ENCODE measurements at places on chromosomes 7 and 10.

DNA sequence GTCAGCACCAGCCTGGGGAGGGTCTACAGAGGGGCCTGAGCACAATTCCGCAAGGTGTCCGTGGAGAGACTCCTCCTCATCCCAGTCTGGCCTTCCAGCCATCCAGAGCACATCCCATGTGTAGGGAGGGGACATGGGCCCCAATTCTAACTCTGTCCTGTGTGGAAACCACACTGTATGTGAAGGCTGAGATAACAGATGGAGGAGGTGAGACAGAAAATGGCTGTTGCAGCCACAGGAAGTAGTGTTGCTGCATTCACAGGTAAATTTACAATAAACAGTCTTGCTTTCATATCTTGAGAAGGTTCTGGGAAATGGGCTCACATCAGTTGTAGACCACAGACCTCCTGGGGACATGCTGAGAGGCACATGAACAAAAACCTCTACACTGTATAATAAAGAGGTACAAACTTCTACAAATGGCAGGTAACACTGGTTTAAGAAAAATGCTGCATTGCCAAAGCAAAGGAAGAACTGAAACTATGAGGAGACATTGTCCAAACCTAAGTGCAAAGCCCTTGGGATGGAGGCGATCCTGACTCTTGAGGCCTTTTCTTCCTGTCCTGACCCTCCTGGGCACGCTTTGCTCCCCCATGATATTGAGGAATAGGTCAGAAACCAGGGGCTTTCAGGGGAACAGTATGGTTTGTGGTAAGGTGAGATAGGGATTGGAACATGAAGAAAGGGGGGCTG, 21.6 kb upstream of the GIMAP2 start:
- H3K4me3 ChIP-seq, result no peak overlapping the region
- H3K27me3 ChIP-seq, result no peaks in the 10 kb centered on the region
- H3K4me1 ChIP-seq, result peaks cover 77% of the 10 kb centered on the region
- no peak for DNase-seq
- H3K27ac ChIP-seq, result peak overlapping the region; percentile 99
- H3K36me3 ChIP-seq, result peaks cover 9% of the 10 kb centered on the region

GRCh38 chr10:122949296-122949695, 4.7 kb downstream of the C10orf88 start:
- peaks cover 50% of the 10 kb centered on the region for H3K36me3 ChIP-seq
- H3K4me3 ChIP-seq, result no peak overlapping the region
- peaks cover 3% of the 10 kb centered on the region for H3K27me3 ChIP-seq
- no peak for DNase-seq
- H3K4me1 ChIP-seq, result peaks cover 21% of the 10 kb centered on the region
- no peak overlapping the region for H3K27ac ChIP-seq

GRCh38 chr10:22676435-22676834, 37.9 kb downstream of the PIP4K2A start:
- no peaks in the 10 kb centered on the region for H3K27me3 ChIP-seq
- H3K36me3 ChIP-seq, result peaks cover 8% of the 10 kb centered on the region
- peaks cover 92% of the 10 kb centered on the region for H3K4me1 ChIP-seq
- no peak for DNase-seq
- peak overlapping the region; percentile 71 for H3K27ac ChIP-seq
- no peak overlapping the region for H3K4me3 ChIP-seq

DNA sequence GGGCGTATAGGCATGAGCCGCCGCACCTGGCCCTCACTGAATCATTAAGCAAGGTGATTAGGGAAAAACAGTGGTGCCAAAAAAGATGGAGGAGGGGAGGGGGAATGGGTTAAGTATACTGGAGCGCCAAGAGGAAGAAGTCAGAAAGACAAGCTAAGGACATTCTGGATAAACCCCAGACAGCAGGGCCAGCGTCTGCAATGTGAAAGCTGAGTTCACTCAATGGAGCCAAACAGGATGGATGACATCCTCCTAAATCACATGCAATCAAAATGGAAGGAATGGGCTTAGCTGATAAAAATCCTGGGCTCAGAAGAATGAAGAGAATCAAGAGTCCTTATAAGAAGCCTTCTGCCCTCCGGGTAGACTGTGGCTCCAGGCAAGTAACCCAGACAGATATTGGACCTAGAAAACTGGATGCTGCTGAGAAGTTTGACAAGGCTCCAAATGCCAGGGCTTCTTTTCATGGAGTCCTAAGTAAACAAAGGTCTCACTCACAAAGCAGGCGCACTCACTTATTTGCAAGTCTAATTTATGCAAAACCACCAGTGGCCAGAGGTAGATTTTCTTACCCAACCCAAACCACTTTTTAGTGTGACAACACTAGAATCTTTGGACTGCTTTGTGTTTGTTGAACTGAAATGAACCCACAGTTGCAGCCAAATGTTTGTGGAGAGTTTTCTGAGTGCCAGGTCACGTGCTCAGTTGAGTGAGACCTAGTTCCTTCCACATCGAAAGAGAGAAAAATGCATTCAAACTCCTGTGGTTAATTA, 519.1 kb upstream of the AUTS2 start:
- H3K27me3 ChIP-seq, result no peaks in the 10 kb centered on the region
- H3K4me3 ChIP-seq, result no peak overlapping the region
- no peaks in the 10 kb centered on the region for H3K36me3 ChIP-seq
- H3K27ac ChIP-seq, result no peak overlapping the region
- H3K4me1 ChIP-seq, result no peaks in the 10 kb centered on the region

GRCh38 chr7:137266764-137267163, 76.8 kb downstream of the PTN start:
- no peak for DNase-seq
- no peak overlapping the region for H3K27ac ChIP-seq
- H3K27me3 ChIP-seq, result no peaks in the 10 kb centered on the region
- no peaks in the 10 kb centered on the region for H3K4me1 ChIP-seq
- no peak overlapping the region for H3K4me3 ChIP-seq

Measured in activated naive CD8-positive, alpha-beta T cell treated with anti-CD3 and anti-CD28 coated beads, Interleukin-2, amount 50 U/mL, for 24 hours (primary cell).